NCI-H1436 treated with DMSO at 0.1 percent for 48 hours (cell line): ENCODE measurements at places on chromosomes 2 and 18.

DNA sequence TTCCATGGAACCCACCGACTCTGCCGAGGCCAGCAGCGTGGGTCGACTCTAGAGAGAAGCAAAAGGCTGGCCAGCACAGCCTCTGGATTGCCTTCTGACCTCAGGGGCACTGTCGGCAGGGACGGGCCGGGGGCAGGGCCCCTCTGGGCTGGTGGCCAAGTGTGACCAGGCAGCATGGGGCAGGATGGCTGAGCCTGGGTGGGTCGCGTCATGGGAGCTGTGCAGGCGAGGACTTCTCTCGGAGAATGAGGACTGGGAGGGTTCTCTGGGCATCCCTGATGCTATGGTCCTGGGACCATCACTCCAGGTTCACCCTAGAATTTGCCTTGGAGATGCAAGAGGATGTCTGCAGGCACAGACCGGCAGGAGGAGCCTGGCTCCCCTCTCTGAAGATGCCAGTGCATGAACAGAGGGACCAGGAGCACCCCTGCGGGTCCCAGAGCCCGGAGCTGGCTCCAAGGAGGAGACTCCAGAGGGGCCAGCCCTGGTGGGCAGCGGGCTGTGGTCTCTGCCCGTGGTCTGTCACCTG, 289.2 kb downstream of the NDUFA10 start:
- DNase-seq = no peak

- DNase-seq = no peak
Measured at GRCh38 chr2:120999377-121000097, 263.9 kb downstream of the GLI2 start.

GRCh38 chr2:240881913-240882312, 13.3 kb downstream of the AGXT start:
- DNase-seq = peak; percentile 53

DNA sequence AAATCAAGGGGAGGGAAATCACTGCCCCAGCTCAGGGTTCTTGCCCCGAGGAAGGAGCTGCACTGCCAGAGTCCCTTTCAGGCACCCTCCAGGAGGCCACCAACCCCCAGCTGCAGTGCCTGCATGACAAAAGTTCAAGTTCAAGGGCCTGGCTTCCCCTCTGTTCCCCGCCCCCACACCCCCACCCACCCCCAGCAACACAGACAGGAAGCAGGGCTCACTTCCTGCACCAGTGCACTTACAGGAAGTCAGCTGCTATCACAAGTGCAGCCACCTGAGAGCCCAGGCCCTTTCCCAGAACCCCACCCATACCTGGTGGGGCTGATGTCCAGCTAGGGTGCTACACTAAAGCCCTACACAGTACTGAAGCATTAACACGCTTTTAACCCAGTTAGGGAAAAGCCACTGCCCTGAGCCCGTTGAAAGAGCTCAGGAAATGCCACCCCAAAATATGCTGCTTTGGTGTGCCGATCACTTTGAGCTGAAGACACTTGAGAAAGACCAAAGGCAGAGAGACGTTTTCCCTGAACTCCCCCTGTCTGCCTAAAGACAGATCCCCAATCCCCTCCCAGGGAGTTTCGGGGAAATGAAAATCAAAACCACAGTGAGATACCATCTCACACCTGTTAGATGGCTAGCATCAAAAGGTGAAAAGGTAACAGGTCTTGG, 109.9 kb upstream of the CAB39 start:
- DNase-seq = no peak

- no peak for DNase-seq
Measured at GRCh38 chr2:13193075-13193474, 476.3 kb downstream of the TRIB2 start.

DNA sequence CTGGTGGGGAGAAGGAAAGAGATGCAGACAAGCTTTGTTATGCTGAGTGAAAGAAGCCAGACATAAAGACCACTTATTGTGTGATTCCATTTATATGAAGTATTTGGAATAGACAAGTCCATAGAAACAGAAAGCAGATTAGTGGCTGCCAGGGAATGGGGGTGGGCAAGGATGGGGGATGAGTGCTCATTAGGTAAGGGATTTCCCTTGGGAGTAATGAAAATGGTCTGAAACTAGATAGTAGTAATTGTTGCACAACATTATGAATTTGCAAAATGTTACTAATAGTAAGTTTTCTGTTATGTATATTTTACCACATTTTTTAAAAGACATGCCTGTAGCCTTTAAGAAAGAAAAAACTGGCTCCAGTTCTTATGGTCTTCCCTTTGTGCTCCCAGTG, 154.9 kb downstream of the LNPK start:
- no peak for DNase-seq

DNA sequence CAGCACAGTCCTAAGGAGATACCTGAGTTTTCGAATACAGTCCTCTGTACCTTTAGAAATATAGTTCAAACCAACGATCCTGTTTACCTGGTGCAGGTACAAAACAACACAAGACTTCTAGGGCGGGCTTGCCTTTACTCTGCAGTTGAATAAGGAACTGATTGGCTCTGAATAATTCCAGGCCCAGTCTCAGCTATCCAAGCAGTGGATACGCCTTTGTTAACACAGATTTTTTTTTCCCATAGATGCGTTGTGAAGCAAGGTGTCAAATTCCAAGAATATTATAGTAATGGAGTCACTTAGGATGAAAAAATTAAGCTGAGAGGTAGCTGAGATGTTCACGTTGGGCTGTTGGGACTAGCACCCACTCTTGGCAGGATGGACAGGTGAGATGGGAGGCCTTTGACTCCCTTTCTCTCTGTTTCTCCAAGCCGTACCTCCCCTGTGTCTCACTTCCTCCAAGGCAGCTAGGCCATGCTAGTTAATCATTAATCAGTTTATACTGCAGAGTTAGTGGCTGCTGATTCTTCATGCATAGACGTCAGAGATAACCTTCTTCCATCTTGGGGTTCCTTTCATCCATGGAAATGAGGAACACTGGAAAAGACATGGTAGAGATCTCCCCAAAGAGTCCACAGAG, 380.8 kb upstream of the ACVR2A start:
- DNase-seq = no peak

DNA sequence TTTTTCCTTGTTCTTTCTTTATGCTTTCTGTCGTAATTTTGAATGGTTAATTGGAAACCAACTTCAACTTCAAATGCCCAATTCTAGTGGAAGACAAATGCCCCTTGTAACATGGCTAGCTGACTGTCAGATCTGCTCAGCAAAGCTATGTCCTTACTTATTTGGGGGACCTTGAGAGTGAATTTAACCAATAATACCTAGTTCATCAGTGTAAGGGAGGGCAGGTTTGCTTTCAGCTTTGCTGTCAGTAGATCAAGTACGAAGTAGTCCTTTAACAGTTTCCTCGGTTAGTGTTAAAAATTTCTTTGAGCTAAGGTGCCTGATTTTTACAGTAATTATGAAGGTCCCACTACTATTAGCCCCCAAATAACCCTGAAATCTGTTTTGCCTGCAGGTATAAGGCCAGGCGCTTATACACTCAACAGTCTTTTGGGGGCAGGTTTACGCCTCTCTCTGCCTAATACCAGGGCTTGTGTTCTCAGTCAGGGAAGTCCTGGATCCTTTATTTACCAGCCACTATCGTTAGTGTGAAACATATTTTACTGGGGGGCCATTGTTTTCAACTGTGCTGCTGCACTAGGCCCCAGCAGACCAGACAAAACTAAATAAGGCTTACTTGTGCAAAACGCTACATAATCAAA, 165.1 kb upstream of the KCNJ3 start:
- no peak for DNase-seq

- no peak for DNase-seq
Measured at GRCh38 chr2:20579866-20580265, 71.0 kb downstream of the HS1BP3 start.

- DNase-seq = no peak
Measured at GRCh38 chr2:120419073-120419472, 73.1 kb downstream of the INHBB start.

GRCh38 chr2:69269330-69269729, 117.7 kb downstream of the GFPT1 start:
- no peak for DNase-seq

DNA sequence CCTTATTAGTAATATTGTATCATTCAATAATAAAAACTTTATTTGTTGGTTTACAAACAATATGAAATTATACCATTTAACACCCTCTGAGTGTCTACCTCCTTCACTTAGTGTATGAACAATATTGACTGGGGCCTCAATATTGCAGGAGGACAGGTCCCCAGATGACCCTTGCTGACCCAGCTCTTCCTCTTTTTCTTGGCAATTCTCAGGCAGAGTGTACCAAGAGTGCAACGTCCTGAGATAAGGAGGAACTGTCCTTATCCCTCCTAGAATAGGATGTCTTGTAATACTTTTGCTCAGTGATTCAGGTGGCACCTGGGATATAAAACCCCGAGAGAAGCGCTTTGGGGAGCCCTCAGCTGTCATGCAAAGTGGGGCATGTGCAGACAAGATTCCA, 76.8 kb downstream of the PLA2R1 start:
- DNase-seq = no peak

GRCh38 chr18:31632356-31632755, 40.7 kb downstream of the TTR start:
- DNase-seq = no peak

DNA sequence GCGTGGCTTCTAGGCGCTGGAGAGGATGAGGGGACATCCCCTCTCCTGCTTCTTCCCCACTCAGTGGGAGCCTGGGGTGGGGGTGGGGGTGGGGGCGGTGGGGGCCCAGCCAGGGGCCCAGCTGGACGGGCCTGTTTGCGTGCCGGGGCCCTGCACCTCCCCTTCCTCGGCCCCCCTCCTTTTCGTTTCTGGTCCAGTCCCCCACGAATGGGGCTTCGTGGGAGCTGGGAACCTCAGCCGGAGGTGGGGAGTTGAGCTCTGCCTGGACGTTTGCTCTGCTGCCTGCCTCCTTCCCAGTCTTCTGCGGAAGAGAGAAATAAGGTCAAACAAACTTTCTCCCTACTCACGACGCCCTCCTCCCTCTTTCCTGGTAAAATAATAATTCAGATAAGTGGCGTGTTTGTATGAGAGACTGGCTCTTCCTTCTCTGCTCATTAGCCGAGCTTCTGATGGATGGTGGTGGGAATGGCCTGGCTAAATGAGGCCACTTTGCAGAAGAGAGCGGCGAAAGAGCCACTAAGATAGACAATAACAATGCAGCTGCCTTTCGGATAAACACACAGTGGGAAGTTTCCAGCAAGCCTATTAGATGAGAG, 782 bp downstream of the MTA3 start:
- peak; percentile 6 for DNase-seq
